ENCODE measurements at places on chromosomes 1 and 21.

- DNase-seq, result peak; percentile 58
Measured at GRCh38 chr1:38586993-38587646, 272.5 kb downstream of the RRAGC start.

DNA sequence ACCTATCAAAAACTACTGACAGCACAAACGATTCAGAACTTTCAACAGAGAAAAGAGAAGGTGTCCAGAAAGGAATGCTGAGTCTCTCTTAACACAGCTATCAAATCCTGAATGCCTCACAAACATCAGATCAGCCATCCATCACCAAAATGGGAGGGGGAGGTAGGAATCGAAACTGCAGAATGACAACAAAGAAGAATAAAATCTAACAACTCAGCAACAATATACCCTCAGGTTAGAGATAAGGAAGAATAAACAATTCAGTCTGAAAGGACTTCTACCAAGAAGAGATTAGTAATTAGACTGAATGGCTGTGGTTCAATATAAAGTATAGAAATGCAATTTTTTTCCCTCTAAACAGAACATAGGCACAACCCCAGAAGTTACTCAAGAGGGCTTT lies 94.4 kb downstream of the RERE start:
- DNase-seq, result no peak

DNA sequence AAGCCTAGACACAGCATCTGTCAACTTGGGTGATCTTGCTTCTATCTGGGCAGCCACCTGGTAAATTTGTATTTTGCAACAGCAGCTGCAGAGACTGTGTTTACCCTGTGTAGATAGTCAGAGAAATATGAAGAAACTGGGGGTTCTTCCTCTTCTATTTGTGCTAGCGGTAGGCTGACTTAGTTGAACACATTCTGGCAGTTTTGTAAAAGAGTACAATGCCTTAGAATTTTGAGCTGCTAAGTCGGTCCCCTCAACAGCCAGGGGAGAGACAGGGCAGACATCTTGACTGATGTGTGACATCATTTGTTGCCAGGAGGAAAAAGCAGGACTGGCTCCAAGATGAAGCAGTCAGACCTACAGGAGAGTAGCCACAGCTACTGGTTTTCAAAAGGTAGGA lies 53.7 kb downstream of the KCNJ6 start:
- no peak for DNase-seq

DNA sequence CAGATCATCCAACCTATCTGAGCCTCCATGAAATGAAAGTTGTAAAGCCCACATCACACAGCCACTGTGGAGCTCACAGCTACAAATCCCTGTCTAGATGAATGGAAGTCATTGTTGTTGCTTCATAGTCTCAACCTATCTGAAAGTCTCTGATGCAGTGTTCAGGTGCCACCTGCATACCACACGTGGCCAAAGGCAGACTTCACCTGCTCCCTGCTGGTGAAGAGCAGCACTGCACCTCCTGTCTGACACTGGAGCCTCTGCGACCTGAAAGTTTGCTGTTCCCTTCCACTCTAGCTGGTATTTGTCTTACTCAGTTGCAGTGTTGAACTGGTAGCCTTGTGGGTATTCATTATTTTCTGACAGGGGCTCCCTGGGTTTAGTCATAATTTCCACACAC lies 18.4 kb downstream of the LORICRIN start:
- DNase-seq, result no peak

DNA sequence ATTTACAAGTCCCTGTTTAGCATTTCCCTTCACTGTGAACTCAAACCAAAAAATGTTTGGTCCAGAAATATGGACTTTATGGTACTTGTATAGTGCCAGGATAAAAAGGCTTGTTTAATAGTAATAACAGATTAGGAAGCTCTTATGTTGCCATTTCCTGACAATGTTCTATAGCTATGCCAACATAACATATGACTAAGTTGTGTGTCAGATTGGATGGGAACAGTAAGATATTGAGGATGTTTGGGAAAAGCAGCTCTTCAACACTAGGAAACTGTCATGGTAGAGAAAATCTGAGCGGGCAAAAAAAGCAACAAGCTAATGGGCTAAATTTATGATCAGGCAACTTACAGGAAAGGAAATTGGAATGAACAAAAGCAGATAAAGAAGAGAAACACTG lies 287.1 kb upstream of the ADGRL4 start:
- DNase-seq, result no peak

GRCh38 chr1:164587617-164588501 lies 28.9 kb downstream of the PBX1 start:
- DNase-seq, result no peak

DNA sequence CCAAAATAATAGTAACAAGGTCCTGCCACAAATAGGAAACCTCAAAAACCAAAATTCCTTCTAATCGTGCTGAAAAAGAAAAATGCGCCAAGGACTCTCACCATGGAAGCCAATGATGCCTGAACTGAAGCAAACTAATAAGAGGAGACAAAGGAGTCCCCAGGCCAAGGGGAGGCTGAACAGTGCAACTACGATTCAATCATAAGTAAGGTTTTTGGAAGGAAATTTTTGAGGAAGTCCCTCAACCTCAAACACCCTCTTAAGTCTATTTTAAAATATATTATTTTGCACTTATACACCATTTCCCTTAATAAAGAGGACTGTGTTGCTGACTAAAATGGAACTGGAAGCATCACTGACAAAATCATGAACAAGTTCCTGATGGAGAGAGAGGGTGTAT lies 1.7 kb upstream of the ARHGAP29 start:
- DNase-seq, result no peak

GRCh38 chr21:21039624-21040170 lies 41.5 kb downstream of the NCAM2 start:
- DNase-seq, result no peak

DNA sequence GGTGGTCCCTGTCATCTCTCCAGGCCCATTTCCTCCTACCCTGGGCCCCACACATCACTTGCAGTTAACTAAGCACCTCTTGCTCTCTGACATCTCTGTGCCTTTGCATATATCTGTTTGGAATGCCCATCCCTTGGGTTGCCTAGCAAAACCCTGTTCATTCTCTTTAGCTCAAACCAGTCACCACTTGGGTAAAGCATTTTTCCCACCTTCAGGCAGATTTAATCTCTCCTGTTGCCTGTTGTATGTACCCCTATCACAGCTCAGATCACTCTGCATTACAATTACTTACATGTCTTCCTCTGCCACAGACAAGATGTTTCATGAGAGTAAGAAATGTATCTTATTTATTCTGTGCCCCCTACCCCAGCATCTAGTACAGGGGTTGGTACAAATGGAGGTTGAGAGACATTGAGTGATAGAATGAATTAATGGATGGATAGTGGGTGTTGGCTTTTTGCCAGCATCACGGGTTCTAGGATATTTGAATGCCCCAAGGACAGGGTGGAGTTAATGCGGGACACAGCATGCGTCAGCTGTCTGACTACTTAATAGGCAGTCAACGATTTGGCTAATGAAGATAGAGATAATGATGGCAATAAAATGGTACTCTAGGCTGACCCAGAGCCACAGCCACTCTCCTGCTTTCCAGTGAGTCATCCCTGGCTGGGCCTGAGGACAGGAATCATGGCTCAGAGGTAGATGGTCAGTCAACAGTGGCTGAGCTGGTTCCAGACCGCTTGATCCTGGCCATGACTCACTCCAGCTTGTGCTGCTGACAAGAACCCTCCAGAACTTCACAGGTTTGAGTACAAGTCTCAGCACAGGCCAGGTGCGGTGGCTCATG lies 6.5 kb downstream of the NR0B2 start:
- DNase-seq, result no peak

GRCh38 chr1:162386292-162387225 lies 5.0 kb downstream of the C1orf226 start:
- no peak for DNase-seq

GRCh38 chr1:109793486-109794318 lies 30.0 kb upstream of the EPS8L3 start:
- DNase-seq, result no peak

- no peak for DNase-seq
Measured at GRCh38 chr1:51381964-51382363, 51.6 kb upstream of the TTC39A start.

GRCh38 chr1:203214871-203215270 lies 14.6 kb downstream of the CHIT1 start:
- DNase-seq, result no peak

GRCh38 chr1:234544087-234544579 lies 65.2 kb upstream of the TARBP1 start:
- DNase-seq, result no peak

DNA sequence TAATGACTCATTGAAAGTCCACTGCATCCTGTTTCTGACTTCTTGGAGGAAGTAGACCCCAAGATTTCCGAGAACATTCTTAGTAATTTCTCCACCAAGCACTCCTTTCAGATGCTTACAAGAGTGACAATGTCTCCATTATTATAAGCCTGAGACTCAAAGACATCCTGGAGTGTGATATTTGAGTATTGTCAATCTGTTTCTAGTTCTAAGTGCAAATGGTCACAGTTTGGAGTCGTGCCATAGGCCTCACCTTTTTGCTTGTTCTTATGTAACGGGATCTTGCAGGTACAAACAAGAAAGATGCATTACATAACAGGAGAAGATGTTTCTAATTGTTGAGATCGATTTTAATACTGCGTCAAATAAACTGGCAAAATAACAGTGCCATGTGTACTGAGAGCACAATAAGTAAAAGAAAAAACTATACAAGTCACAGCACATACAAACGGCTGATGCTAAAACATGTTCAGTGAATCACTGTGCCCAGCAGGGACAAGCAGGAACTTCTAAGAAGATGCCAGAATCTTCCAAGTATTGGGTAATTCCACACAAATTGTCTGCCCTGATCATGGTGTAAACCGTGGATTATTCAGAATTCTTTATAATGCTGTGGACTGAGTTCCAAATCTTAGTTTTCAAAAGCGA lies 54.1 kb downstream of the CD2 start:
- no peak for DNase-seq

DNA sequence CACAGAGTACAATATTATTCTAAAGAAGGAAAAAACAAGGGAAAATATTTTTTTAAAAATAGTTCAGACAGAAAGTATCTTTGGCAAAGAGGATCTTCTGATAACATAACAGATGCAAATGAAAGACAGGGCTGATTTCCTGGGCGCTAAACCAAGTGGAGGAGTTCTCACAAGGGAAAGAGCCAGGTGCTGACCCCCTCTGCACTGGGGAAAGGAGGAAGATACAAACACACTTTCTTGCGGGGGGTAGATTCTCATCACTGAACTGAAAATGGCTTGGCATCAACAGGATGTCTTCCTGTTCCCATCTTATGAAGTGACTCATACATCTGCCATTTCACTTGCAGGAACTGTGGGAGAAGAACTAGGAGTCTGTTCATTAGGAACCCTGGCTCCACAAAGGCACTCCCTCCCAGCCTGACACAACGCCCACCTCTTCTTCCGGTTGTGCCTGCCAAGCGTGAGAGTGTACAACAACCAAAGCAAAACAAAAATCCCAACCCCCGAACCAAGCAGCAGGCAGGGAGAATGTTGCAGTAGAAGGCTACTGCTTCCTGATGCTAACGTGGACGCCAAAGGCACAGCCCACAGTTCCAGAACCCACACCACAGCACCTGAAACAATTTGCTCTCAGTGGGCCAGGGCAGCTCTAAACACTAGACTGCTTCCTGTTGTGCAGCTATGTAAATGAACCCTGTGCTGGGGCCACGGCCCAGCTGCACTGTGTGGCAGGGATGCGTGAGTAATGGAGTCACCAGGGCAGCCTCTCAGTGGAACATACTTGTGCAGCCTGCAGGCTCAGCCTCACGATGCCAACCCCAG lies 51.0 kb downstream of the GADD45A start:
- DNase-seq, result no peak

DNA sequence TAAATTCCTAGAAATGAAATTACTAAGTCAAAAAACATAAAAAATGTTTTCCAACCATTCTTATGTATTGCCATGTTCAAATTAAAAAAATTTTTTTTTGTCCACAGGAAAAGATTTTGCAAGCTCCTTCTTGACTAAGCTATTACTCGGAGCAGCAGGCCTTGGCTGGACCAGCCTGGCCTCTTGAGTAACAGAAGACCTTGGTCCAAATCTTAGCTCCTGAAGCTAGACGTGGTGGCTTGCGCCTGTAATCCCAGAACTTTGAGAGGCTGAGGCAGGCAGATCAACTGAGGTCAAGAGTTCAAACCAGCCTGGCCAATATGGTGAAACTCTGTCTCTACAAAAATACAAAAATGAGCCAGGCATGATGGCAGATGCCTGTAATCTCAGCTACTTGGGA lies 77.6 kb downstream of the CLSTN1 start:
- no peak for DNase-seq

DNA sequence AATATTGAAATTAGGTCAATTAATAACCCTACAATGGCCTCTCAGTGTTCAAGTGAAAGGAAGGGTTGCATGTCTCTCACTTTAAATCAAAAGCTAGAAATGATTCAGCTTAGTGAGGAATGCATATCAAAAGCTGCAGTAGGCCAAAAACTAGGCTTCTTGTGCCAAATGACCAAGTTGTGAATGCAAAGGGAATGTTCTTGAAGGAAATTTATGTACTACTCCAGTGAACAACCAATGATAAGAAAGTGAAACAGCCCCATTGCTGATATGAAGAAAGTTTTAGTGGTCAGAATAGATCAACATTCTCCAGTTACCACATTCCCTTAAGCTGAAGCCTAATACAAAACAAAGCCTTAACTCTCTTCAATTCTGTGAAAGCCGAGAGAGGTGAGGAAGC lies 10.0 kb downstream of the MAEL start:
- no peak for DNase-seq

GRCh38 chr1:159177272-159177907 lies 6.0 kb downstream of the CADM3 start:
- DNase-seq, result peak; percentile 15

DNA sequence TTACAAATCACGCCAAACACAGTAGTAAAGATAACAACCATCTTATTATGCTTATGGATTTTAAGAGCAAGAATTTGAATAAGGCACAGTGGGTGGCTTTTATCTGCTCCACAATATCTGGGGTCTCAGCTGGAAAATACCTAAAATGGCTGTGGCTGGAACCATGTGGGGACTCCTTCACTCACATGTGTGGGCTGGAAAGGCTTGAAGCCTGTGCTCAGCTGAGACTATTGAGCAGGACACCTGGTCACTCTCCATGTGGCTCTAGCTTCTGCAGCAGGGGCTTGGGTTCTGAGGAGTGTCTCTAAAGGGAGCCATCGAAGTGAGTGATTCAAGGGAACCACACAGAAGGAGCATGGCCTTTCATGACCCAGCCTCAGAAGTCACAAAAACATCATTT lies 239.6 kb upstream of the B3GALT2 start:
- DNase-seq, result no peak

GRCh38 chr1:40748841-40749718 lies 34.5 kb upstream of the KCNQ4 start:
- DNase-seq, result no peak

DNA sequence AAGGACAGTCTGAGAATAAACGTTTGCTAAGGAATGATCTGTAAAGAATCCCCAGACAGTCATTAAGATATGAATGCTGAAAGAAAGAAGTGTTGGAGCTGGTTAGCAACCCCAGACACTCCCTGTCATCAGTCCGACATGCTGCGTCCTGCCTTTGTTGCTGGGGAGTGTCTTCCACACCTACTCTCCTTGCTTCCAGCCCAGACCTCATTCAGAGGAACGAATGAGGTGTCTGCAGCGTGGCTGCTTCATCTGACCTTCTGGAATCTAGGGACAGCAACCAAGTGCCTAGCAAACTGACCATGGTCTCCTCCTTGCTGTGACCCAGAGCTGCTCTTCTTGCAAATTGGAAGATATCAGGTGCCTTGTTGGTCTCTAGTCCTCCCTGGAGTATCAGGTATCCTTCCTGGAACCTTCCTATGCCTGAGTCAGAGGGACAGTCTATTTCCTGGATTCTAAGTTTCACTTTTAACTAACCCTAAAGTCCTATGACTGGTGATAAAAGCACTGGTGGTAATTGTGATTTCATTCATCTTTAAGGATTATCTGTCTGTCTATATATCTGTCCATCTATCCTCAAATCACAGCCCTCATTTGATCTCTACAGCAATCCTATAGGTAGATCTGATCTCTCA lies 45.3 kb downstream of the NFASC start:
- no peak for DNase-seq
